COR-L47 (cell line): ENCODE measurements at places on chromosomes 11 and 22.

DNA sequence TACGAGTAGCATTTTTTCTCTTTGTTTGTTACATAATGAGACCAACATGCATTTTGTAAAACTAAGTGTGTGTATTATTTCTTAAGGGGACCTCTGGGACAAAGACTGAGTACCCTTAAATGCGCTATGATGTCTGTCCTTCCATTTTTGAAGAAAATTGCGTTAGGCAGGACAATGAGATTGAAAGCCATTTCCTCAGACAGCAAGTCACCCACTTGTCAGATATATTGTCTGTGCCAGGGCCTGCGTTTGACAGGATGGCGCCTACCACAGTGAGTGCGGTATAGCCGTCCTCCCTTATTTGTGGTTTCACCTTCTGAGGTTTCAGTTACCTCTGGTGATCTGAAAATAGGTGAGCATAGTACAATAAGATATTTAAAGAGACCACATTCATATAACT is 2.2 kb downstream of the AP2A2 start:
- no peak for DNase-seq

- no peak for DNase-seq
These were observed 3.1 kb downstream of the WBP2NL start for GRCh38 chr22:42001706-42002105.

- no peak for DNase-seq
These were observed 213.3 kb downstream of the ETS1 start for GRCh38 chr11:128374026-128374425.

DNA sequence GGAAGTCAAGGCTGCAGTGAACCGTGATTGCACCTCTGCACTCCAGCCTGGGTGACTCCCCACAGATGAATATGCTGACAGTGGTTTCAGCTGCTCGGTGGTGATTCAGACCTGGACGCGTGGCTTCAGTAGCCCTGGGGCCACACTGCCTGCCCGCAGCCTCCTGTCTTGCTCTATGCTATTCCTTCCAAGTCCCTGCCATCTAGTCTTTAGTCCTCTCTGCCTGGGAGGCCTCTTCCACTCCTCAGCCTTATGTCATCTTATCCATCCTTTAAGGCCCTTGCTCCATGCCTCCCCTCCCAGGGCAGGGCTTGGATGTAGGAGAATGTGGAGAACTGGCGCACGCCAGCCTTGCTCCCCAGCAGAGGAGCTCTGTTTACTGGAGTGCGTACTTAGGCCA is 23.0 kb downstream of the YDJC start:
- DNase-seq = no peak

GRCh38 chr11:66840317-66841091 is 2.7 kb upstream of the RCE1 start:
- no peak for DNase-seq

DNA sequence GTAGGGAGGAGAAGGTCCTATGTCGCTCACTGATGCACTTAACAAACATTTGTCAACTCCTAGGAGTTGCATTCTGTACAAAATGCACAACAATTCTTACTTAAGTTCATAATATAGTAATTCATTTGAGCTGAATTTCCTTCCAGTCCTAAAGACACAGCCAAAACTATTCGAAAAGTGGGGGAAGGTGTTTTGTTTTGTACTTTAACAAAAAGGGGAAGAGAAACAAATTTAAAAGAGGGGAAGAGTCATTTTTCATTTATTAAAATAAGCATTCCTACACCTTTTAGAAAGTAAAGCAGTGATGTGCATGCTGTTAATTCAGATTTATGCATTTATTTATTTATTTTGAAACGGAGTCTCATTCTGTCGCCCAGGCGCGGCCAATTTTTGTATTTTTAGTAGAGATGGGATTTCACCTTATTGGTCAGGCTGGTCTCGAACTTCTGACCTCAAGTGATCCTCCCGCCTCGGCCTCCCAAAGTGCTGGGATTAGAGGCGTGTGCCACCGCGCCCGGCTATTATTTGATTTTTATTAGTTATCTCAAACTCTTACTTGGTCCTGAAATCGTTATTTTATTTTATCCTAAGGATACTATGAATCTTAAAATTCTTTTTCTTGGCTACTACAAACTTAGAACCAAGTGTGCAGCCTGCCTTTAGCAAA is 1.1 kb upstream of the FANCF start:
- DNase-seq = no peak
